Sciatic nerve (tissue), 2 donors: ENCODE measurements at places on chromosomes 13 and 19.

- DNase-seq: no peak
These were observed 405.9 kb downstream of the IRS2 start for GRCh38 chr13:109380457-109380856.

- peak; percentile 47 for DNase-seq
These were observed 7.3 kb downstream of the ADPRHL1 start for GRCh38 chr13:113445791-113446487.

DNA sequence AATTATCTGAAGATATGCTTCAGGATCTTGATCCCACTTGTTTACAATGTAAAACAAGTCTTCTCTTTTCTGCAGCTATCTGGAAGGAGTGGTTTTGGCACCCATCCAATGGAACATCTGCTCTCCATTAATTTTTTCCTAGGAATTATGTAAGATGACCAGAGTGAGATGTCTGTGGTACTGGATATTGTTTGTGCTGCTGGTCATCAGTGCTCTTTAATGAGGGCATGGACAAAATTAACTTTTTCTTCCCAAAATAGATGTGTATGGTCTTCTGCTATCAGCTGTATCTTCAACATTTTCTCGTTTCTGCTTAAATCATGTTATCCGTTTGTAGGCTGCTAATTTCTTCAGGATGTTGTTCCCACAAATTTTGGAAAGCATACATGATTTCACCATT is 415.4 kb upstream of the KLHL1 start:
- DNase-seq: no peak

DNA sequence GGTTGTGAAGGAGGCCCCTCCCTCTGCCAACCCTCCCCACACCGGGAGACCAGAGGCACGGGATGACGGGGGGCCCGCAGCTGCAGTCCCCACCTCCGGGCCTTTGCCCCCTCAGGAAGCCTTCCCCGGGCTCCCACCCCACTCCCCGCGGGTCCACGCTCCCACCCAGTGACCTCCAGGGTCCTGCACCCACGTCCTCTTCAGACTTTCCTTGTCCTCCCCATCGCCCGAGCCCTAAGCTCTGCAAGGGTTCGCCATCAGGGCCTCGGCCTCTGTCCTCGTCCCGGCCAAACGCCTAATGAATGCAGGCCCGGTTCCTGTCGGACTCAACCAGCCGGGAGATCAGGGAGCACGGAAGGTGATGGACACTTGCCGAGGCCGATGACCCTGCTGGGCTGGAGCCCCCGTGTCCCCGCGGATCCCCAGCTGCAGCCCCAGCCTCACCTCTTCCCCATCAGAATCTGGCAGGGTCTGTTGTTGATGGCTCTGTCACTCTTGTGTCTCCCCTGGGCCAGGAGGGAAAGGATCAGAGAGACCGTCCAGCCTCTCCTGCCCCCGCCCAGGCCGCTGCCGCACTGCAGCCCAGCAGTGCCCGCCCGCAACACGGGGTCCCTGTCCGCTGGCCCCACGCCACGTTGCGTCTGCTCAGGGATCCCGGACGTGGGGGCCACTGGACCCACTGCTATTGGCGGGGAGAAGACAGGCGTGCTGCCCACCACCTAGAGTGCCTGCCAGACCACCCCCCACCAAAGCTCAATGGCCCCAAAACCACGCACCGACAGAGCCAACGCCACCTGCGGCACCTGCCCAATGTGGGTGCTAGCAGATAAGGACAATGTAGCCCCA is 5.7 kb downstream of the ATP8B3 start:
- DNase-seq: no peak

DNA sequence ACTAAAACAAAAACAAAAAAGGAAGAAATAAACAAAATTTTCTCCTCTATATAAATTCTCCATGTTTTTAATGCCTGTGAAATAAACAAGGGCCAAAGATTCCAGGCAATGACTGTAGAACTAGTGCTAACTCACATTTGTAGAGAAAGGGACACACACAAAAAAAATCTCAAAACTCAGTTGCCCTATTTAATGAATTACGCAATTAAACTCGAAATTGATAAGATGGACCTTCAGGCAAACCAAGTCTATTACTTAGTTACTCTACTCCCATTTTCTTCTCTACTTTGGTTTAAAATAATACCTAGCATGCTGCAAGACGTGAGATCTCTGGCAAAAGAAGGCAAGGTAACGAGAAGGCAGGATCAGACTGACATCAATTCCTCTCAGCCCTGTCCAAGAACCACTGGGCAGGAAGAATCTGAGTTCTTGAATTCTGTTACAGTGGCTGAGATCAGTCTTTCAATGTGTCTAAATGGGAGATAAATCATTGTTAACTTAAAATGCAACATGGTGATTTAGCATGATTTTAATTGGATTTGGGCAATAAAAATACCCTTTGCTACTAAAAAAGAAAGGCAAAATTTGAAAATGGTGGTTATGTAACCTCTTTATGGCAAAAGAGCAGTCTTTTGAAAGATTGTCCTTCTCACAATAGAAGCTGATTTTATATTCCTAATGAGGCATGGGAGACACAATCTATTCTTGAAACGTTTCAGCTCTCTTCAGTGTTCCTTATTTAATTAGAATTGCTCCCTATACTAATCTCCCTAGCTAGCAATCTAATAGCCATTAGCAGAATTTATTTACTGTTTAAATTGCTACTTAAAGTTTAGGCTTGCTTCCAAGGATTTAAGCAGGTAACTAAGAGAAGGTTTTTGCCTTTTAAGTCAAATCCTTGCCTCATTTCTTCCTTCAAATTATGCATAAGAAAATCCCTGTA is 25.9 kb downstream of the SPRY2 start:
- no peak for DNase-seq

- DNase-seq: no peak
These were observed 530.9 kb upstream of the NBEA start for GRCh38 chr13:34411177-34411576.

GRCh38 chr13:81773263-81773662 is 1432.3 kb upstream of the SPRY2 start:
- no peak for DNase-seq

DNA sequence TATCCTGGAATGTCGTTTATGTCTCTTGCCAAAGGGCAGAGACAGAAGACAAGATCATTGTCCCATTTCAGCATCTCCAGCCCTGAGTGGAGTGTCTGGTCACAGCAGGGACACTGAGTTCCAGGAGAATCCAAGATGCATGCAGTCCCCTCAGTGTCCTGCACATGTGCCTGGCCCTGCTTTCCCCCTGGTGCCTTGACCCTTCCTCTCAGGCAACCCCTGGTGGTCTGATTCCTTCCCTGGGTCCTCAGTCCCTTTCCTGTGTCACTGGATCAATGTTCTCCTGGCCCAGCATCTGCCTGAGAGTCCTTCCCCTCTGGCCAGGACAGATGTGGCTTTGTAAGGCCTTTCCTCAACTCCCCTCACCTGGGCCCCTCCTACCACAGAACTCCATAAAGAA is 9.0 kb downstream of the CEACAM21 start:
- no peak for DNase-seq

DNA sequence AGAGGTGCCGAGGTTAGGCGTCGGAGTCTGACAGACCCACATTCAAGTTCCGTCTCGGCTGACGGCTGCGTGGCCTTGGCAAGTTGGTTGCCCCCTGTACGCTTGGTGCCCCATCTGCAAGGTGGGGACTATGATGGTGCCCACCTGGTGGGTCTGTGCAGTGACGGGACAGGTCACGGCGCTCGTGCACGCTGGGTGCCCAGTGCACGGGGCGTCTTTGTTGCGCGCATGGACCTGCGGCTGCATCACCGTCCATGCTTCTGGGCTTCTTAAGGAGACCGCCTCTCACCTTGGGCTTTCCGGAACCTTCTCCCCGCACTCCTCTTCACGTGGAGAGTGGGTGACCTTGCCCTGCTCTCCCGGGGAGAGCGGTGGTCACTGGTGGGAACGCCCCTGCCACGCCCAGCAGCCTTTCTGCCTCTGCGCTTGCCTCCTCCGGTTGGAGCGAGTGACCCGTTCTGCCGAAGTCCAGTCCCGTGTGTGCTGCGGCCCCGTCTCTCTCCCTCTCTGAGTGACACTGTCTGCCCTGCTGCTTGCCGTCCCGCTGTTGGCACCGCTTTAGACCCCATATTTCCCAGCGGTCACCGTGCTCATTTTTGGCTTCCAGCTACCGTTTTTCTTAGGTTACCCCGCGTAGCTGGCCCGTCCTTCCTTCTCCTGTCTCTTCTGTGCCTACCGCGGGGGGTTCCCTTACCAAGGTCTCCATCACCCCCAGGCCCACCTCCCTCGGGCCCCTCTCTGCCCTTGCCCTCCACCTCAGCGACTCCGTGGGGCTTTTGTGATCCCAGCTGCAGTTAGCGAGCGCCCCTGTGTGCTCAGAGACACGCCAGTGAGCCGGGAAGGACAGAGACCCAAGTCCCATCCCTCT is 6.4 kb downstream of the ATP11A start:
- peak; percentile 54 for DNase-seq

DNA sequence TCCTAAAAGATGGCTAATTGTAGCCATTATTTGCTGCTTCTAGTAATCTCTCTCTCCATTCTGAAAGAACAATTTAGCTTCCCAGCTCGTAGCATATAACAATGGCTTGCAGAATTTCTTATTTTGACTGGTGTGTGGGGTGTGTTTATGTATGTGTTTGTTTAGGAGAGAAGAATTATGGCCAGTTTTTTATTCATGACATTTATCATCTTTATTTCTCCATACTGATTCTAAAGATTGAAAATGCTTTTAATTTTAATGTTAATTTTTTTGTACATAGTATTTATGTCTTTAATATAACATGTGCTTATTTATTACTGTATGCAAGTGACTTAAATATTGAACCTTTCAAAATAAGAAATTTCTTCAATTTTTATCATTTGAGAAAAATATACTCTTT is 115.8 kb upstream of the TMTC4 start:
- no peak for DNase-seq

- peak; percentile 96 for DNase-seq
These were observed 63.1 kb downstream of the SERP2 start for GRCh38 chr13:44436589-44437337.

DNA sequence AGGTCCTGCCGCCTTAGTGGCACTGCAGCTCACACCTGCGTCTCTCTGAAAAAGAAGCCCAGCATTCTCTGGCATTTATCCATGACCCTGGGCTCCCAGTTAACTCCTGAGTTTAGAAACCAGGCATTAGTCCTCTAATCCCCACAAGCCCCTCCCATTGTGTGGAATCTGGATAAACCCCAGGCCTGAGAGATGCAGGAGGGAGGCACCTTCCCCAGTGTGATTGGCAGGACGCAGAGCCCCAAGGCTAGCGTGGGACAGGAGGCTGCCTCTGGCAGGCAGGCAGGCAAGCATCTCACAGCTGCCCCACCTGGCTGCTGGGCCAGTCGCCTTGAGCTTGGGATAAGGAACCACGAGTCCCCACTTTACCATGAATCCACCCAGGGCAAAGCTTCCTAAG is 11.0 kb upstream of the SERPINE3 start:
- no peak for DNase-seq

DNA sequence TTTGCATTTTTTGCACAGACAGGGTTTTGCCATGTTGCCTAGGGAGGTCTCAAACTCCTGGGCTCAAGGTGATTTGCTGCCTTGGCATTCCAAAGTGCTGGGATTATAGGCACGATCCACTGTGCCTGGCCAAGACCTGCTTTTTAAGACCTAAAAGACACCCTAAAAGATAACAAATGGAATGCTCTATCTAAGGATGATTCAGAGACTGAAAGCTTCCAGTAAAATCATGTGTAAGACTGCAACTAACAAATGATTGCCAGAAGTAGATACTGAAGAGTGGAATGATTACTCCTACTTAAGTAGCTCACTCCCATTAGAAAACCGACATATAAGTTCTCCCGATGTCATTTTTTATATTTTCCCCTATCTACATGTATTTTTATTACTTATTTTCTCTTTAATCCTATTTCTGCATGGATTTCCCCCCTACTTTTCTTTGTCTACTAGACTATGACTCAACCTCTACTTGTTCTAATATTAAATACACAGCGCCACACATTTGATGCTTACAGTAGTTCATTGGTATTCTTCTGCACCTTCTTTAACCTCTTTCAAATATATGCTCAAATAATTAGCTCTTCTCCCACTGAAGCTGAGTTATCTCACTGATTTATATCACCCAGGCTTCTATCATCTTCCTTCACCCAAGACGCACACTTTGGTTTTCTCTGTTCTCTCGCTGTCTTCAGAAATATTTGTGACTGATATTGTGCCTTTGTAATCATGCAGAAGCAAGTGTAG is 32.2 kb upstream of the KLF12 start:
- no peak for DNase-seq

- peak; percentile 77 for DNase-seq
These were observed 43.1 kb downstream of the NFIC start for GRCh38 chr19:3409346-3410064.

GRCh38 chr13:70585109-70585508 is 476.9 kb upstream of the KLHL1 start:
- no peak for DNase-seq

GRCh38 chr19:5123646-5124045 is 154.7 kb downstream of the KDM4B start:
- no peak for DNase-seq

DNA sequence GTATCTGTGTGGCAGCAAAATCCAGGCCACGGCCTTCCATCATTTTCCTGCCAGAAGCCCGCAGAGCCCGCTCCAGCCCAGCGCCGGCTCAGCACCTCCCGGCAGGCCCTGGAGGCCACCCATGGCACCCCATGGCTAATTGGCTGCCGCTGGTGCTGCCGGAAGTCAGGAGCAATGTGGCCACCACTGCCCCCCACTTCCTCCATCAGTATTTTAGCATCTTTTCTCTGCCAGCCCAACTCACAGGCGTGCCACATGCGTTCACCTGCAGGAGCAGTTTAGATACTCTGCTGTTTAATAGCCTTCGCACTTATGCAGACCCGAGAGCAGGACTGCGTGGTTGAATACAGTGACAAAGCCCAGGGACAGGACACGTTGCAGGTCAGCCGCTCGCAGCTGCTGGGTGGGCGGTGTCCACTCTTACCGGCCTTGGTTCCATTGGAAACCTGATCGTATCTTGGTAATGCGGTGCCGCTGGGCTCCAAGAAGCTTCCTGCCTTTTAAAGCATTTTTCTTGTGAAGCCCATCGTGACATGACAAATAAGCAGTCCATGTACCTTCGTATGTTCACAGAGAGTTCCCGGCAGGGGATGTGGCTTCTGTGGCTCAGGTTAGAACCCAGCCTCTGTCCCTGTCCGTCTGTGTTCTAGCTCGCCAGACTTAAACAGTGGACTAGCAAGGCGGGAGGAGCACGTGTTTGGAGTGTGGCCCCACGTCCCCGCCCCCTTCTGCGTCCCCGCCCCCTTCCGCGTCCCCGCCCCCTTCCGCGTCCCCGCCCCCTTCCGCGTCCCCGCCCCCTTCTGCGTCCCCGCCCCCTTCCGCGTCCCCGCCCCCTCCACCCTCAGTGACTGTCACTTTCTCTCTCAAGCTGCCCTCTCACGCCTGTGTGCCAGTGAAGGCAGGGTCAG is 162.0 kb upstream of the SOX1 start:
- DNase-seq: peak; percentile 28

- DNase-seq: no peak
These were observed 215.4 kb upstream of the IRS2 start for GRCh38 chr13:110001670-110002275.

DNA sequence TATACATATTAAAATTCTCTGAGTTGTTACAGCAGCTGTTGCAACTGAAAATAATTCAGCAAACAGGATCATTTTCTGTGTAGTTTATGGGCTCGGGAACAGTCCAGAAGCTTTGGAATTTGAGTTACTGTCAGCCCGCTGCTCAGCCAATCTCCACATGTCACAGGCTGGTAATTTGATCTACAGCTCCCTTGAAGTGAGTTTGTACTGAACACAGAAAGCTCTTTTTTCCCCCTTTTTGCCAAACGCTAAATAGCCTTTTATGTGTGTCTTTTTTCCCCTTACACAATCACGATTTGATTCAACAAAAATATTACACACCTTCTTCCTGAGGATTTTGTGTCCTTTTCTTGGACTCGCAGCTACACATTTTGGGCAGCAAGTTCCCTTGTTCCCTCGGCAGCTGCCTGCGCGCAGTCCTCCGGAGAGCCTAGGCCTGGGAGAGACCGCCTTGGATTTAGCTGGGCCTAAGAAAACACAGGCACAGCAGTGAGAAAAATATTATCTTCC is 371.4 kb downstream of the KCNRG start:
- DNase-seq: no peak
